ENCODE measurements at places on chromosomes 7 and 10.
A peak's percentile ranks its signal among the peaks of the same experiment; 100 is the strongest.

GRCh38 chr7:129780974-129781927 is 169.7 kb downstream of the NRF1 start:
- peak; percentile 43 for DNase-seq

DNA sequence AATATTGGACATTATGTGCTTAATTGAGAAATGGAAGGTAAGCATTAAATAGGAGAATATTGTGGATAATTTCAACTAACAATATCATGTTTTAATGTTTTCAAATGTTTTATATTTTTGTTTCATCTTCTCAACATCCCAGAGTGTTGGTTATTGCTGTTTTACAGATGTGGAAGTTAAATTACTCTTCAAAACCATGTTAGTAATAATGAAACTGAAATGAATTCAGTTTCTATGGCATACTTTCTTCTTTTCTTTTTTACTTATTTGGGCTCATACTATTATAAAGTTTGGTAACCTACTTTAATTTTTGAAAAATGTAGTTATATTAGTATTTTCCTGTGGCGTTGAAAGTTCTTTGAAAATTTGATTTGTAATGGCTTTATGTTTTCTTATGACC is 4.2 kb downstream of the GLRX3 start:
- no peak for DNase-seq

DNA sequence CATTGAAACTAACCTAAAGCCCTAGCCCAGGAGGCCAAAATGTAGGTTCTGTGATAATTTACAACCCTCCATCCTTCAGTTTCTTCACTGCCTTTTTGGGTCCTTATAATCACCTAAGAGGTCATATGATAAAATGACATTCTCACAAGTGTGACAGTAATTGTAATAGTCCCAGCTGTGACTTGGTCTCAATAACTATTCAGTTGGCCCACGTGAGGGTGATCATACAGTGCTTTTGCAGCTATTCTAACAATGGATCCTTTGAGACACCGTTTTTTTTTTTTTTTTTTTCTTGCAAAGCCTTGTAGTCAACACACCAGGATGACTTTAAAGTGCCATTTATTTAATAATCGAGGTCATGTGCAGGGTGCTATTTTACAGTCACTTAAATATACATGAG is 760.0 kb downstream of the PHTF2 start:
- DNase-seq = no peak

- no peak for DNase-seq
These were observed 62.3 kb downstream of the HTR5A start for GRCh38 chr7:155132431-155132830.

GRCh38 chr10:77788496-77789010 is 138.0 kb downstream of the DLG5 start:
- no peak for DNase-seq

DNA sequence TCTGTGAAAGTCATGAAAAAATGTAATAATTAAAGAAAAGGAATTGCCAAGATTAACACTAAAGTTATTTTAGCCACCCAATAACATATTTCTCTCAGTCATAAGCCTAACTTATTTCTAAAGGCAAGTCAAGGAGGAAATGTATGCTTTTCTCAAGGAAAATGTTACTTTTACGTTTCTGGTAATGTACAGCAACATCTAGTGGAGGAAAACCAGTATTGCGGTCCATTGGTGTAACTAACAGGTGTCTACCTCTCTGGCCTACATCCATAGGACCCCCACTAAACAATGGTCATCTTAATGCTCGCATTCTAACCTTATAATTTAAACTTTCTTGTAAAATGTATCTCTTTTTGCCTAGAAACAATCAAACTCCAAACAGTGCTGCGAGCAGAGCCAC is 437.5 kb downstream of the KIF20B start:
- DNase-seq = no peak
